ENCODE measurements at places on chromosomes 4 and X. TPM values are rescaled to one million over a fixed set of nuclear protein-coding genes. Genes with fewer than 3 reads are reported as not detected.

The TLR7 gene
- total RNA-seq = 0.67 TPM

The KDM5C gene
- 83.8 TPM for total RNA-seq

GRCh38 chrX:117998171-117998570 lies 118.4 kb downstream of the KLHL13 start:
- no peaks in the 10 kb centered on the region for H3K27me3 ChIP-seq
- no peak overlapping the region for H3K4me3 ChIP-seq
- no peak overlapping the region for H3K27ac ChIP-seq
- no peaks in the 10 kb centered on the region for H3K4me1 ChIP-seq

- H3K4me3 ChIP-seq = no peak overlapping the region
- peaks cover 42% of the 10 kb centered on the region for H3K4me1 ChIP-seq
- H3K27me3 ChIP-seq = no peaks in the 10 kb centered on the region
- H3K27ac ChIP-seq = peak overlapping the region; percentile 20
Observed at GRCh38 chr4:105196523-105197145, 50.0 kb downstream of the TET2 start.

All from upper lobe of left lung (tissue), 6 donors.